Stimulated activated CD4-positive, alpha-beta T cell treated with anti-CD3 and anti-CD28 coated beads, Interleukin-1b, Interleukin-23, amount 100 ng/mL, for 24 hours (primary cell): ENCODE measurements at places on chromosomes 3 and 15.

DNA sequence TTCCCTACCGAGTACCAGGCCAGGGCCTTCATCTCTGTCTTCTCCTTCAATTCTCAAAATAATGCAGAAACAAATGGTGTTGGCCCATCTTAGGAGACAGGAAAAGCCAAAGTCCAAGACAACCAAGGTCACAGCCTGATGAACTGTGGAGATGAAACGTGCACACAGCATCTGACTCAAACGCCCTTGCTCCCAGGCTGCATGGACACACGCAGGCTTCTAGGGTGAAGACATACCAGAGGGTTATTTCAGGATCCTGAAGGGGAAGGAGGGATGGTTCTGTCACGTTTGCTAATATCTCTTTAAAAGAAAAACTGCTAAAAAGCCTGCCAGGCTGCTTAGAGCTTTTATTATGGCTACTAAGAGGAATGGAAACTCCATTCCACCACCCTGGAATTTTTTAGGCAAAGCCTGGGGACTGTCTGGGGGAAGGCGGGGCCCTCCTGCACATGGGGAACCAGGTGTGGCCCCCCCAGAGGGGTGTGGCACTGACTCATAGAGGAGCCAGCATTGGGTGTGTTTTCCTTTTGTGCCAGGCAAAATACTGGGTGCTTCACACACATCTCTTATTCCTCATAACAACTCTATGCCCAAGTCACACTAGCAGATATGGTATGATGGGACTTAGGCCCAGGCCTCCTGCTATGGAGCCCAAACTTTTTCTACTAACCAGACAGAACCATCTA lies 62.9 kb downstream of the UMPS start:
- DNase-seq = no peak

- no peak for DNase-seq
Observed at GRCh38 chr3:168025076-168025475, 70.6 kb downstream of the GOLIM4 start.

- DNase-seq = no peak
Observed at GRCh38 chr15:29170521-29170920, 99.1 kb downstream of the NSMCE3 start.

- no peak for DNase-seq
Observed at GRCh38 chr15:47801522-47801921, 84.2 kb downstream of the SEMA6D start.

DNA sequence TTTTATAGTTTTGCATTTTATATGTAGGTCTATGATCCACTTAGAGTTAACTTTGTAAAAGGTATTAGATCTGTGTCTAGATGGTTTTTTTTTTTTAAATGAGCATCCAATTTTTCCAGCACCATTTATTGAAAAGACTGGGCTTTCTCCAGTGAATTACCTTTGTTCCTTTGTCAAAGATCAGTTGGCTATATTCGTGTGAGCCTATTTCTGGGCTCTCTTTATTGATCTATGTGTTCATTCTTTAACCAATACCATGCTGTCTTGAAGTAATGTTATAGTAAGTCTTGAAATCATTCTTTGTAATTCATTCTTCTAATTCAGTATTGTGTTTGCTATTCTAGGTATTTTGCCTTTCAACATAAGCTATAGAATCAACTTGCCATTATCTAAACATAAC lies 165.4 kb upstream of the ARPP21 start:
- DNase-seq = no peak

DNA sequence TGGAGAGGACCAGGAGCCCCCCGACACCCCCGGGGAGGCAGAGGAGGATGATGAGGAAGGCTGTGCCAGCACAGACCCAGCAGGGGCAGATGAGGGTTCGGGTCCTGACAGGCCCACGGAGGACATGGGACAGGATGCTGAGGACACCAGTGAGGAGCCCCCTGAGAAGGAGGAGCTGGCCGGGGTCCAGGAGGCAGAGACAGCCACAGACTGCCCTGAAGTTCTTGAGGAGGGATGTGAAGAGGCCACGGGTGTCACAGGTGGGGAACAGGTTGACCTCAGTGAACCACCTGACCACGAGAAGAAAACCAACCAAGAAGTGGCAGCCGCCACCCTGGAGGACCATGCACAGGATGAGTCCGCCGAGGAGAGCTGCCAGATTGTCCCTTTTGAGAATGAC lies 909 bp downstream of the FGD5 start:
- DNase-seq = no peak

DNA sequence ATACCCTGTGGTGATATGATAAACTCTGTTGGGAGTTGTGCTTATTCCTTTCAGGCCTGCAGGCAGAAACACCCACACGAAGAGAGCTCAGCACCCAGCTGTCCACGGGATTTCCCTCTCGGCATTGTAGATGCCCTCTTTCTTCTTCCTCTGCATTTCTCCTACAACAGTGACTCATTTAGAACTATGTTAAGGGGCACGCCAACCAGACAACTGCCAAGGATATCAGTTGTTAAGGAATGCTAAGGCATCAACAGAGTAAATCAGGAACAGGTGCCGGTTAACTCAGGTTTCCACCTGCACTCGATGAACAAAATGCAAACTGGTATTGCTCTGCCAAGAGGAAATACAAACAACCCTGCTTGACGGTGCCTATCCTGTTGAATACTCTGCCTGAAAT lies 270.0 kb upstream of the PEX5L start:
- no peak for DNase-seq

DNA sequence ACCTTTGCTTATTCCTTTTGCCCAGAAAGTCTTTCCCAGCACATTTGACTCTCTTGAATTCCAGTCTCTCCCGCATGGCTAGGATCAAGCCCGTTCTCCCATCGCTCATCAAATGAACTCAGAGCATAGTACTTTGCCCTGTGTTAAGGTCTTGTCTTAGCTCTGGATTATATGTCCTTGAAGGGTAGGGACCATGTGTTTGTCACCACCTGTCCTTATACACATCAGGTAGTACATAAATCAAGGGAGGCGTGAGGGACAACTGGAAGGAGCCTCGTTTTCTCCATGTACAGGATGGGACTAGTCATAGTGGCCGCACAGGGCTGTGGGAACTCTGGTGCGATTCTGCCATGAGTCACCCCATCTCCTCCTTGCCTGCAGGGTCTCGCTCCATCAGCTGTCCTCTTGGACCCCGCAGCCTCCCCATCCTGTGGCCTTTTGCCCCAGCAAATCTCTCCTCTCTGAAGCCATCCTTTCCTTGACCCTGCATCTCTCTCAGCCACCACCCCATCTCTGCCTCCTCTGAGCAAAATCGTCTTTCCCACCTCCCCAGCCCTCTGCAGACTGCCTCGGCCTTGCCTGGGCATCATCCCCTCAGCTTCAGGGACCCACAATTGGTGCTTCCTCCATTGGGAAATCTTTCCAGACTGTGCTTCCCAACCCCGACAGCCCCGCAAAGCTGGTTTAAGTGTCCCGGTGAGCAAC lies 33.4 kb upstream of the RAB6B start:
- DNase-seq = no peak

- DNase-seq = no peak
Observed at GRCh38 chr15:25912035-25912434, 48.9 kb upstream of the ATP10A start.

DNA sequence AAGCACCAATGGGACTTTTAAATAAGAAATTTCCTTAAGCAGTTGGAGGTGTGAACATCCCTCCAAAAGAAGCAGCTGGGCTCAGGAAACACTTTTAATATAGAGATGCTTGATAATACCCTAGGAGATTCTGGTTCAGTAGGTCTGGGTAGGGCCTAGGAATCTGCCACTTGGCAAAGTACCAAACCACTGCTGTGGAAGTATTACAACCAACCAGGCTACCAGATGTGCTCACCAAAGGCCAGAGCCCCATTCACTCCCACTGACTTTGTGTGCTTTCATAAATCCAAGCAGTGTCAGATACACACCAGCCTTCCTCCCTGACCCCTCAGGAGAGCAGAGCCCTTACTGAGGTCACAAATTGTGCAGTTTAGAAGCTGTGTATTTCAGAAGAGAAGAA lies 162.6 kb downstream of the CCNL1 start:
- no peak for DNase-seq

DNA sequence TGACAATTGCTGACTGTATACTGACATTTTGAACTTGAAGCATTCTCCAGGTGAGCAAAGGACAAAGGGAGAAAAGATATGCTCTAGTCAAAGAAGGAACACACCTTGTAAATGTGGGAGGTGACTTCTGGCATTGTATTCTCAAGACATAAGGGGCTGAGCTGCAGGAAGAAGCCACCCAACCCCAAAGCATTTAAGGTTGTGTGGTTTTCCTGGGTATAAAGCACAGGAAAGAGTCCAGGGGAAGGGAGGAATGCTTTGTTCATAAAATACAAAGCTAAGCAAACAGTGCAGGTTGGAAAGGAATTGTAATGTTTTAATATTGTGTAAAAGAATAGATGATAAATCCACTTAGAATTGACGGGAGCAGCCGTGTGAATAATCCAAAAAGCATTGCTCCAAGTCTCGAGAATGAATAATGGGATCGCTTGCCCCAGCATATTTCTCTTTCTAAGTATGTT lies 102.4 kb upstream of the LRIG1 start:
- DNase-seq = no peak

DNA sequence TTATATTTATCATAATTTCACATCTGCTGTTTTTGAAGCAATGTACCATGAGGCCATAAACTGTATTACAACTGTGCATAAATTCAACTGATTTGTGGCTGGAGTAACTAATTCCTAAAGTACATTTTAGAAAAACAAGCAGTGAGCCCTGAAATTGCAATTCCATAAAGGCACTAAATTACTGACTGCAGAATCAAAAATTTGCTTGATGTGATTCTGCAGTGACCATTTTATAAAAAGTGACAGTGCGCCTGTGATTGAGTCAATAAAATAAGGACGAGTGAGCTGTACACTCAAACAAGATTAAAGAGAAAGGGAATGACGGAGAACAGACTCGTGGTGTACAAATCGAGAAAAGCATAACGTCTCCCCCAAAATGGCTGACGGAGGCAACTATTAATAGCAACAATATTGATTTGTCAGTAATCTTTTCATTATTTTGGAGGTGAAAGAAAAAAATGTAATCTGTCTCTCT lies 121.4 kb upstream of the MEIS2 start:
- DNase-seq = no peak

GRCh38 chr3:132573797-132574211 lies 23.3 kb upstream of the ACKR4 start:
- DNase-seq = no peak

DNA sequence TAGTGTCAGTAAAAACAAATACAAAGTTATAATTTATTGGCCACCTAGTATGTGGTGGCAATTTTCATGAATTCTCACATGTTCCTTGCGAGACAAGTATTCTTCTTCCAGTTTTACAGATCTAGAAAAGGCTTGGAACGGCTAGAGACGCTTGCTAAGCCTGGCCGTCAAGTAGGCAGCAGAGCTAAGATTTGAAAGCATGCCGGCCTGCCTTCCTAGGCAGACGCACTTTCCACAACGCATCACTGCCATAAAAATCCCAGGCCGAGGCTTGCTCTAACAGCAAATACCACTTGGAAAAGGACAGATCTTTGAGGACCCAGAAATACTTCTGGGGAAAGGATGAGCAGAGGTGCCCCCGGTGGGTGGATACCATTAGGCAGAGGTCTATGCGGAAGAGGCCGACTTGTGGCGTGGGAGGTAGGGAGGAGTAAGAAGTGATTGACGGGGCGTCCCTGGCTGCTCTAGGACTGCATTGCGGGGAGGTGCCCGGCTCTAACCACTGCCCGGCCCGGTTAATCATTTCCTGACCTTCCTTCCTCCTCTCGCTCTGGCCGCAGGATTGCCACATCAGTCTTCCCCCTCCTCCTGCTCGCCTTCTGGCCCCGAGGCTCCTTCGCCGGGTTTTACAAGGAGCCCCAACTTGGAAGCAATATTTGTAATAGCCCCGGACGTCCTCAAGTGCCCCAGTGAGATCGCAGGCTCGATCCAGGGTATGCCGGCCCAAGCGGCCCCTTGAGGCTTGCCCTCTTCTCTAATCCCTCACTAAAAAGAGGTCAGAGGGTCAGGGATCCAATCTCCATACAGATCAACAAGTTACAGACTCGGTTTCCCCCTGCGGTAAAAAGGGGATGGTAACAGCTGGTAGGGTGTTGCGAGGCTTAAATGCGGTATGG lies 1.3 kb upstream of the USP3 start:
- DNase-seq = no peak

DNA sequence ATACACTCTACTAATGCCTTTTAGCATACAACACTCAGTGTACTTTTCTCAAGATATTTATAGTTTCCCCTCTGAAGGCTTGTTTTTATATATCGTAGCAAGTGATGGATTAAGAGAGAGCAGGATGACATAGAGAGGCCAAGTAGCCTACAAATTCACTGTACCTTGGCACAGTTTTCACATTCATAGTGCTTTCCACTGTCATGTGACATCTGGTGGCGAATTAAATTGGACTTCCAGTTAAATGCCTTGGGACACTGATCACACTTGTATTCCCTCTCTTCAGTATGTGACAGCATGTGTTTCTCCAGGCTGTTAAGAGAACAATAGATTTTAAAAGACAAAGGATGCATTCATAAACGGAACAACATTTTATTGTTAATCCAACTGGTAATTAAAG lies 541.1 kb downstream of the MECOM start:
- DNase-seq = no peak

GRCh38 chr3:196967412-196968232 lies 1.0 kb downstream of the PIGZ start:
- no peak for DNase-seq

- DNase-seq = no peak
Observed at GRCh38 chr3:149717391-149718056, 34.8 kb downstream of the COMMD2 start.

DNA sequence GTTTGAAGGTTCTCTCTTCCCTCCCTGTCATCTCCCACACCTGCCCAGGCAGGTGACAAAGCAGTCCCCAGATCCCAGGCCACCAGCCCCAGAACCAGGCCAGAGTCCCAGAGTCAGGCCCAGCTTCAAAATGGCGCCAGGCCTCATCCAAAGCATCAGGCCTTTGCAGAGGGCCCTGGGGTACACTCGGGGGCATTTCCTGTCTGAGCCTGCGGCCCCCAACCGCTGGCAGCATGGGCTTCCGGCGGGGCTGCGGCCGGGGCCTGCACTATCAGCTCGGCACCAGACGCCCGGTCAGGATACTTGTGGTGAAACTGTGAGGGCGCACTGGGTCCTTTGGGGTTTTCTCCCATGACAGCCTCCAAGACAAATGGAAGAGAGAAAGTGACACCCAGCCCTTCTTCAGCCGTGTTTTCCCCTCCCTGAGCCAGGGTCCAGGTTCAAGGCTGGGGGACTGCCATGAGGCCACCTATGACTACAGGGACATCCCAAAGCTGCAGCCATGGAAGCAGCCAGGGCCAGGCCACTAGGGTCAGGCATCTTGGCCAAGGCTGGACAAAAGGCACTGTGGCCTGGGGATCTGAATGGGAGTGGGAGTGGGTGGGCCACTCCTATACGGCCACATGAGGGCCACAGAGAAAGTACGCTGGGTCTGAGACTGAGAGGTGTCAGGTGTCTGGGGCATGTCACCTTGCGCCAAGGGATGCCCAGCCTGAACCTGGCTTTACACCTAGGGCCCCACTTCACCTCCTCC lies 33.9 kb downstream of the RPN1 start:
- no peak for DNase-seq
